ENCODE measurements at places on chromosomes 16 and 17.

GRCh38 chr17:45149669-45150664, 1.7 kb downstream of the HEXIM1 start:
- no peak for DNase-seq

GRCh38 chr17:81840826-81841778, 6.3 kb upstream of the PPP1R27 start:
- no peak for DNase-seq

DNA sequence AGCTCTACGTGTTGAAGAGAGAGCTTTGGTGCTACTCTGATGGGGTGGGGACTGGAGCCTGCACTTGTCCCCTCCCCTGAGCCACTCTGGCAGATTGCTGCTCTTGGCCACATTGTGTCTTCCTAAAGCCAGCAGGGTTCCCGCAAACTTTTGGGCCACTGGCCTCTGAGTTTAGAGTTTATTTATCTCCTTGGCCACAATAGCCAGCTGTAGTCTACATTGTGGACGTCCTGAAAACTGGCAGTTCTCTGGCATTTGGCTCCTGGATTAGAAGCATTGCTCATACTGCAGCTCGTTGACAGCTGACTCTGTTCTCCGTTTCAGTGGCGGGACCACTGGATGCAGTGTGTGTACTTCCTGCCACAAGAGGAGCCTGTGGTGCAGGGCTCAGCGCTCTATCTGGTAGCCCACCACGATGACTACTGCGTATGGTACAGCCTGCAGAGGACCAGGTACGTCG, 34.6 kb downstream of the PRMT7 start:
- DNase-seq: no peak

- DNase-seq: no peak
Observed at GRCh38 chr17:13035420-13035819, 17.6 kb upstream of the ELAC2 start.

- no peak for DNase-seq
Observed at GRCh38 chr17:71164561-71164960, 956.3 kb upstream of the SOX9 start.

DNA sequence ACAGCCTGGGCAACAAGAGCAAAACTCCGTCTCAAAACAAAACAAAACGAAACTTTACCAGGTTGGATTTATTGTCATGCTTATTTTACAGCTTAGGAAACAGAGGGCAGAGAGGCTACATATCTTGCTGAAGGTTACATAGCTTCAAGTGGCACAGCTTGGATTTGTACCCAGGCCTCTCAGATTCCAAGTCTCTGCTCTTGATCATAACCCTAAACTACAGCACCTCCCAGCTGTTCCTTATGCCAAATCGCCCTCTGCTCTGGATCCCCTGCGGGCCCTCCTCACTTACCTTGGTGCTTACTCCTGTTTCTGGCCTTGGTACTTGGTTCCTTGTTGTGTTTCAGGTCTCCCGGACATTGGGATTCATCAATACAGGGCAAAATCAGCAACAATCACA, 11.7 kb upstream of the CUEDC1 start:
- no peak for DNase-seq

DNA sequence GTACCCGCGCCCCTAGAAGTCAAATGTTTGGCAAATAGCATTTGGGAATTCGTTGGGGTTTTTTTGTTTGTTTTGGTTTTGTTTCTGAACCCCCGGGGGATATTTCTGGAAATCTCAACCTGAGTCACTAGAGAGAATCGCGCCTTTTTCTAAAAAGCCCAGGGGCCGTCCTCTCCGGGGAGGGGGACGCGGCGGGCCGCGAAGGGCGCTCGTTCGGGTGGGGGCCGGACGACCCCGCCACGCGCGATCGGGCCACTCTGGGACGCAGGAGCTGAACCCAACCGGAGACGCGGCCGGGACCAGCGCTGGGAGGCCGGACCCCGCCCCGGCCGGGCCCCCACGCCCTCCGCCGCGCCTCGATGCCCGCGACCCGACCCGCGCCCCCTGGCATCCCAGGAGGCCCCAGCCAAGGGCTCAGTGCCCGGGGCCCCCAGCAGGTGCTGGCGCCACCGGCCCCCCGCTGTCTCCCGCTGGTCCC, 302 bp downstream of the LITAF start:
- DNase-seq: no peak
